Brain microvascular endothelial cell (primary cell): ENCODE measurements at places on chromosomes 16 and 17.

DNA sequence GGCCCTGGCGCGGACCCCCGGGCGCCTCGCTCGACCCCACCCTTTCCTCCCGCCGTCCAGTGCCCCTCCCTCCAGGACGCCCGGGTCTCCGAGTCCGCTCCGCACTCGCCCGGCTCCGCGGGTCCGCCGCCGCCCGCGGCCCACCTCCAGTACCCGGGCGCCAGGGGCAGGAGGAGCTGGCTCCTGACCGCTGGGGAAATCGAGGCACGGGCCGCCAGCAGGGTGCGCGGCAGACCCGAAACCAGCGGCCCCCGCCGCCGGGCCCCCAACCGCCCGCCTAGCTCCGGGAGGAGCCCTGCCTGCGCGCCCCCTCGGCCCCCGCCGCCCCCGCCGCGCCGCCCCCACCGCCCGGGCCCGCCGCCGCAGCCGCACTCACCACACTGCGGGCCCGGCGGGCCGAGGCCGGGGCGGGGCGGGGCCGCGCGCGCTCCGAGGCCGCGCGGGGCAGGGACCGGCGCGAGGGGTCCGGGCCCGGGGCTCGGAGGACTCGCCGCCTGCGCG lies 333 bp downstream of the MAFG start:
- no peak for DNase-seq

- DNase-seq = no peak
Observed at GRCh38 chr16:55647798-55648197, 8.0 kb upstream of the SLC6A2 start.

DNA sequence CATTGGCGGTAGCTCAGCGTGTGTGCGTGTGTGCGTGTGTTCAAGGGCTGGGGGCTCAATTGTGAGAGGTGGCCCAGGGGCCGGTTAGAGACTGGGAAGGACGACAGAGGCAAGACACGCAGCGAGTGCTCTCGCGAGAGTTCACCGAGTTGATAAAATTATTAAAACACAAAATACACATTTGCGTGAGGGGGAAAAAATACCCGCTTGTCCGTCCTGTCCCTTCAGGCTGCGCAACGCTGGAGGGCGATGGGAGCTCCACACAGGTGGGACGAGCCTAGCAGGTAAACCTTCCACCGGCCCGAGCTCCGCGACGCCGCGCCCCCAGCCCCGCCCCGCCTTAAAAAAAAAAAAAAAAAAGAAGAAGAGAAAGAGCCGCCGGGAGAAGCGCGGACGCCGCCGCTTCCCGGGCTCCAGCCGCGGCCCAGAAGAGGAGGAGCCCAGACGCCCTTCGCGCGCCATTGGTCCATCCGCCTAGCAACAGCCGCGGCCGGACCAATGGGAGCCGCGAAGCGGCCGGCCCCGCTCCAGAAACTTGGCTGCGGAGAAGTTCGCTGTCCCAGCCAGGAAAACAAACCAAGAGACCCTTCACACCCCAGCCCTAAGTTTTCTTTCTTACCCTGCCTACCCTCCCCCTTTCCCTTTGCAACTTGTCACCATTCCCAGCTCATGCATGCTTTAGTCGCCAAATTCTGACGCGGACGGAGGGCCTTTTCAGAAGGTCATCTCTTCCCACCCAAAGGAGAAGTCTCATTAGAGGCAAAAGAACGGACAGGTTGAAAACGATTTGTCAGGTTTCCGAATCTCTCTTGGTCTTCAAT lies 169.9 kb upstream of the MAF start:
- DNase-seq = peak; percentile 76

- peak; percentile 79 for DNase-seq
Observed at GRCh38 chr16:30956601-30957455, 726 bp upstream of the SETD1A start.

GRCh38 chr17:965311-965989 lies 14.1 kb downstream of the NXN start:
- no peak for DNase-seq

GRCh38 chr17:29566473-29567303 lies at the start of gene ABHD15:
Gene ABHD15 (minus strand): TSS chr17:29567037. CDS start chr17:29566966, 71 bp downstream.
- DNase-seq = no peak

GRCh38 chr17:68511254-68511670 lies 968 bp upstream of the PRKAR1A start:
- no peak for DNase-seq

GRCh38 chr17:72102366-72102765 lies 18.5 kb upstream of the SOX9 start:
- no peak for DNase-seq

GRCh38 chr16:53913099-53913870 lies 209.3 kb downstream of the FTO start:
- peak; percentile 96 for DNase-seq

GRCh38 chr16:88706229-88706964 lies at the start of the genes CTU2 and RNF166:
Gene CTU2 (plus strand): TSS chr16:88706503. CDS start chr16:88706531, 28 bp downstream.
Gene RNF166 (minus strand): TSS chr16:88706408. CDS start chr16:88706325, 83 bp downstream.
- peak; percentile 69 for DNase-seq

GRCh38 chr16:55478827-55479429 lies at the start of gene MMP2:
Gene MMP2 (plus strand): TSS chr16:55479198. CDS start chr16:55479480, 282 bp downstream.
- peak; percentile 42 for DNase-seq

- DNase-seq = no peak
Observed at GRCh38 chr17:82320140-82320840, 2.9 kb upstream of the CD7 start.

GRCh38 chr17:58679263-58680037 lies 12.4 kb downstream of the TEX14 start:
- DNase-seq = peak; percentile 87

DNA sequence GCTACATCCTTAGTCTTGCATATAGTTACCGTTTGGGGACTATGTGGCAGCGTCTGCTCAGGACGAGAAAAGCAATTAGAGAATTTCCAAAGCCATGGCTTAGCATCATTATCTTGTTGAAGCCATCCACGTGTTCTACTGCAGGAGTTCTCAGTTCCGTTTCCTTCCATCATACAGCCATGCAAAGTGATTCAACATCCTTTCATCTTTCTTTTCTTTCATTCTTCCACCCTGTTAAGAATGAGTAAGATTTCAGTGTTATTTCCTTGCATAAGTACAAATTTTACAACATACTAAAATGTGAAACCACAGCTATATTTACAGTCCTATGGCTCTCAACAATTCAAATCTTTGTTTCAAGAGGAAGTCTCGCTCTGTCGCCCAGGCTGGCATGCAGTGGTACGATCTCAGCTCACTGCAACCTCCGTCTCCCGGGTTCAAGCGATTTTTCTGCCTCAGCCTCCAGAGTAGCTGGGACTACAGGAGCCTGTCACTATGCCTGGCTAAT lies 3.8 kb downstream of the MARF1 start:
- no peak for DNase-seq

GRCh38 chr16:13883881-13884280 lies 36.1 kb upstream of the ERCC4 start:
- no peak for DNase-seq

- DNase-seq = peak; percentile 55
Observed at GRCh38 chr17:8542599-8543502, 87.7 kb downstream of the MYH10 start.

DNA sequence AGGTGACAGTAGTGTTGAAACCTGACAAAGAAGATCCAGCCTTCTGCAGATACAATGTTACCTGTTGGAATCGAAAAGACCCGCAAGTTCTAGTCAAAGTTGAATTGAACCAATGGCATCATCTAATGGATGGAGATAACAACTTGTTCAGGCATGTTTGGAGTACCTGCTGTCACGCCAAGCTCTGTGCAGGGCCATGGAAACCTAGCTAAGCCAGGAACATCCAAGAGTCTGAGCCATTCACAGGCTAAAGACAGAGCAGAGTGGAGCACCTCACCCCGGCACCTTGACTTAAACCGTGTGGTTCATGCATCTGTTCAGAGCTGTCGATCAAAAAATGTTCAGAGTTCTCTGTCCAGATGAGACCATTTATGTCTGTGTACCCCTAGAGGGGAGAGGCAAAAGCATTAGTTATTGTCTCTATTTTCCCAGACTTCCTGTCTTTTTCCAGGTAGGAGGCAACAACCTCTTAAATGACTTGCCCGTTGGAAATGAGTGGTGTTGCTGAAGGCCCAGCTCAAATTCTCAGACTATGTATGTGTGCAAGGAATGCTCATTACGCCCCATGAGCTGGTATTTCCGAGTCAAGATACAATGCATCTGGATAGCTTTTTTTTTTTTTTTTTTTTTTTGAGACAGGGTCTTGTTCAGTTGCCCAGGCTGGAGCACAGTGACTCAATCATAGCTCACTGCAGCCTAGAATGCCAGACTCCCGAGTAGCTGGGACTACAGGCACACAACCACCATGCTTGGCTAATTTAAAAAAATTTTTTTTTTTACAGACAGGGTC lies 44.9 kb upstream of the XYLT1 start:
- no peak for DNase-seq

DNA sequence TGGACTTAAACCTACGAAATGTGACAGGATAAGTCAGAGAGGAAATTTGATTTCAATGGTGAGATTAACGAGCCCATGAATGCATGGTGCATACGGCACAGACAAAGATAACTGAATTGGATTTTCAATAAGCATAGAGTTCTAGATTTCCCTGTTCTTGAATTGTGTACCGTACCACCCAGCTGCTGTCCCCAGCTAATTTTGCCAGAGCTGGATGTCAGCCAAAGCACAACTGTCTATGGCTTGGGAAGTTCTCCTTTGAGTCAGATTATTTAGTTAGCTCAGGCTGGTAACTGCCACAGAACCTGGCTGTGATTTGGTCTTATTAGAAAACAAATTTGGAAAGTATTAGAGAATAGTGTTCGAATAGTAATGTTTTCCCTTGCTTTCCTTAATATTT lies 143.1 kb downstream of the CDH13 start:
- no peak for DNase-seq

- DNase-seq = no peak
Observed at GRCh38 chr17:48412841-48413240, 17.2 kb downstream of the SKAP1 start.

GRCh38 chr16:87203060-87203656 lies 114.0 kb downstream of the C16orf95 start:
- peak; percentile 91 for DNase-seq

GRCh38 chr16:87881324-87882200 lies 12.3 kb upstream of the SLC7A5 start:
- DNase-seq = no peak

DNA sequence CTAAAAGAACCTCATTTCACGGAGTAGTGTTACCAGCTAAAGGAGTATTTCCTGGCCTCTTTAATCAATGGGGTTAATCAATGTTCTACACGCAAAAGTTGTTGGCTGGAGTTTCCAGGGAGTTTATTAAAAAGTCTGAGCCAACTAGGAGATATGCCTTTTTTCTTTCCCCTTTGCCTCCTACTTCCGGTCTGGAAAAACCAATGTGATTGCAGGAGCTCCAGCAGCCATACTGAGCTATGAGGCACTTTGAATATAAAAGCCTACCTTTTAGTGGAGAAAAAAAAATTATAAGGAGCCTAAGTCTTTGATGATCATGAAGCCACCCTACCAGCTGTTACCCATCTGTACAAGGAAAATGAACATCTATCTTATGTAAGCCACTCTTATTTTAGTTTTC lies 17.9 kb upstream of the ERCC4 start:
- DNase-seq = no peak

GRCh38 chr17:40020146-40020545 lies 4.9 kb downstream of the CSF3 start:
- no peak for DNase-seq

GRCh38 chr16:12868788-12869187 lies 32.6 kb upstream of the SHISA9 start:
- no peak for DNase-seq

DNA sequence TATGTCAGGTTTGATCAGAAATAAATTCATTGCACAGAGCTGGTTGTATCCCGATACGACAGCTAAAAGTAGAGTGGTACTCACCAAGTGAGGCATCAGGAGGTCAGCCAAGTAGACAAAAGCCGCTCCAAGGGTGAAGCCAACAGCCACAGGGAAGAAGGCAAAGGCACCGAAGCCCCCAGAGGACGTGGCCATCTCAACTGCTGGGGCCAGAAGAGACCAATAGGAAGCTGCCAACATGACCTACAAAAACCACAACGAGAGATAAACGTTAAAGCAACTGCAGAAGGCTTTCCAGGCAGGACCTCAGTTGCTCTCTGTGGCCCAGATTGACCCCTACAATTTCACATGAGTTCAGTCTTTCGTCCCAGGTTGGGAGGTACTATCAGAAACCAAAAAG lies 61.0 kb downstream of the SLC39A11 start:
- no peak for DNase-seq

- peak; percentile 83 for DNase-seq
Observed at GRCh38 chr16:86578061-86578599, at the start of gene FOXL1. Gene FOXL1 (plus strand): TSS chr16:86578549. CDS start chr16:86578724, 175 bp downstream.

- DNase-seq = no peak
Observed at GRCh38 chr17:40996829-40997228, 2.9 kb upstream of the KRTAP3-3 start.

GRCh38 chr16:72123426-72123825 lies 29.8 kb downstream of the DHX38 start:
- DNase-seq = no peak

GRCh38 chr17:64339516-64340490 lies 50.9 kb downstream of the PECAM1 start:
- DNase-seq = no peak

DNA sequence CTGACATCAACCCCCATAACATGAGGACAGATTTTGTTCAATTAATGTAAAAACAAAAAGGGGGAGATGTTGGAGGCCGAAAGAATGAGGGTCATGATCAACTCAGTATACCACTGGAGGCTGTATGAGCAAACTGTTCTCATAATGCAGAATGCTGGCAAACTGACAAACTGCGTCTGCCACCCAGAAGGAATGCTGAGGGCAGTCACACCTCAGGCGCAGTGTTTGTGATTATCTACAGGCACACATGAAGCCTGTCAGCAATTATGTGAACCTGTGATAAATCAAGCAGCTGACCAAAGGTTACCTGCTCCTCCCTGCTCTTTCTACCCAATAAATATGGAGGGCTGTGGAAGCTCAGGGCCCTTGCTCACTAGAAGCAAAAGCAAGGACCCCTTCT lies 27.3 kb downstream of the CD300LG start:
- no peak for DNase-seq

- DNase-seq = no peak
Observed at GRCh38 chr16:51621610-51622009, 470.5 kb upstream of the SALL1 start.

DNA sequence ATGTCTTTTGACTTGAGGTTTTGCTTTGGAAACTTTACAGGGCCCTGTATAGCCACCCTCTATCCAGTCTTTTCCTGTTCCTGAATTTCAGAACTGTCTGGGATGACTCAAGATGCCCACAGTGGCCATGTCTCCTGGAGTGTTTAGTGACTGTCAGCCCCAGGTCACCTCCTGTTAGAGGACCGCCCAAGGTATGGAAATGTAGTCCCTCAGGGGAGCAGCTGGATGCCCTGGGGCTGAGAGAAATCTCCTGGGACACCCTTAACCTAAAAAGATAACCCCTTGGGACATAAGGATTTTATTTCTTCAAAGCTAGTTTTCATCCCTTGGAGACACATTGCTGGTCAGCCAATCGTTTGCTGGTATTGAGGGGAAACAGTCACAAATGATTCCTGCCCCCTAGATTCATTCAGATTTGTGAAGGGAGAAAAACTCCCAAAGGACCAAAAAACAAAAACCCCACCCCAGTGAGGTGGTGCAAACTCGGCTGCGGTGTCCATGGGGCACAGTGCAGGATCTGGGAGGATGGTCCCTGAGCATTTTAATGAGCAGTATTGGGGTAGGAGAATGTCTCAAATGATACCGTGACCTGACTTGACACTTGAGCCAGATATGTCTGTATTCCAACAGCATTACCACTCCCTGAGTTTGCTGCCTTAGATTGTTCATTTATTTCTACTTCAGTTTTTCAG lies 1.7 kb downstream of the ZNF267 start:
- DNase-seq = peak; percentile 32
